ENCODE measurements at places on chromosomes 2 and 18.

GRCh38 chr2:147792966-147793617 is 51.7 kb upstream of the ACVR2A start:
- DNase-seq = no peak

GRCh38 chr2:219598308-219599078 is 836 bp downstream of the STK11IP start:
- no peak for DNase-seq

- DNase-seq = peak; percentile 20
Measured at GRCh38 chr2:238720232-238720672, 127.6 kb upstream of the TWIST2 start.

- DNase-seq = no peak
Measured at GRCh38 chr2:37471994-37472393, 127.6 kb downstream of the QPCT start.

DNA sequence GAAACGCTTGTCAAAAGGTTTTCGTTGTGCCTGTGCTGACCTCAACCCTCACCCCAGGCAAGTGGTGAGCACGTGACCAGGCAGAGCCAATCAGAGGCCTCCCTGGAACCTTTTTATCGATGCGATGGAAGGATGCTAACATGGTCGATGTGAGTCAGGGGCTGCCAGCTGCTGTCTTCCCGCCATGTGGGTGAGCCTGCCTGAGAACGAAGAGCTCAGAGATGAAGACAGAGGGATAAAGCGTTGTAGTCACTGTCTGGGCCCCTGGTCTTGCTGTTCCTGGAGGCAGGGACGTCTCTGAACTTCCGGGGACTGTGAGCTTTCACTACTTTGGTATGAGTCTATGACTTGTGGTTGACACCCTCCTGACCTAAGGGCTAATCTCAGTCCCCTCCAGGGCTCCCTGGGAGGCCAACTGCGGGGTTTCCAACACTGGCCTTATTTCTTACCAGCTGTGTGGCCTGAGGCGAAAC is 18.6 kb downstream of the DNMT3A start:
- DNase-seq = peak; percentile 54

DNA sequence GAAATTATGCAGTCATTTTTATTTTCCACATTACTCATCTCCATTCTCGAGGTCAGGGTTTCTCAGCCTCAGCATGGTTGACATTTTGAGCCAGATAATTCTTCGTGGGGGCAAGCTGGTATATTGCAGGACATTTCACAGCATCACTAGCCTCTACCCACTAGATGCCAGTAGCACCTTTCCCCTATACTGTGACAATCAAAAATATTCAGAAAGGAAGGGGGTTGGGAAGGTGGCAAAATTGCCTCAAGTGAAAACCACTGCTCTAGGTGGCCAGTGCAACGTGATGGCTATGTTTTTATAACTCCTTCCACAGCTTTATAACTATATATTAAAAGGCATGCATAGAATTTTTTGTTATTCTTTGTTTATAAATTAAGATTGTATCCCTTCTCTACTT is 294.5 kb downstream of the CNTNAP5 start:
- no peak for DNase-seq

GRCh38 chr2:1451422-1451821 is 38.2 kb downstream of the TPO start:
- DNase-seq = no peak

DNA sequence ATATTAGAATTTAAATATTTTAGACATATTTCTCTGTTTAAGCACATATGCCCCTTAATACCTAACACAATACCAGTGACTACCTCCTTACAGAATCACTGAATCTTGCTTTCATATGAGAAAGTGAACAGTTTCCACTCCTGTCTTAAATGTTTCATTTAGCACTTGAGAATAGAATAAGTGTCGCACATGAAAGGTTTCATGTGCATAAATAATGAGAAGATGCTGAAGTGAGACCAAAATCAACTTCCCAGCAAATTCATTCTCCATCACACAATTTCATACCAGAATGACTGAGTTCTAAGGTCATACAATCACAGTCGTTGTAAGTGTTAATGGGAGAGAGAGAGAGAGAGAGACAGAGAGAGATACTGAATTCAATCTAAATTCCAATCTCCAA is 51.2 kb downstream of the ATIC start:
- DNase-seq = no peak

- DNase-seq = no peak
Measured at GRCh38 chr2:207845202-207845864, 75.6 kb upstream of the FZD5 start.

DNA sequence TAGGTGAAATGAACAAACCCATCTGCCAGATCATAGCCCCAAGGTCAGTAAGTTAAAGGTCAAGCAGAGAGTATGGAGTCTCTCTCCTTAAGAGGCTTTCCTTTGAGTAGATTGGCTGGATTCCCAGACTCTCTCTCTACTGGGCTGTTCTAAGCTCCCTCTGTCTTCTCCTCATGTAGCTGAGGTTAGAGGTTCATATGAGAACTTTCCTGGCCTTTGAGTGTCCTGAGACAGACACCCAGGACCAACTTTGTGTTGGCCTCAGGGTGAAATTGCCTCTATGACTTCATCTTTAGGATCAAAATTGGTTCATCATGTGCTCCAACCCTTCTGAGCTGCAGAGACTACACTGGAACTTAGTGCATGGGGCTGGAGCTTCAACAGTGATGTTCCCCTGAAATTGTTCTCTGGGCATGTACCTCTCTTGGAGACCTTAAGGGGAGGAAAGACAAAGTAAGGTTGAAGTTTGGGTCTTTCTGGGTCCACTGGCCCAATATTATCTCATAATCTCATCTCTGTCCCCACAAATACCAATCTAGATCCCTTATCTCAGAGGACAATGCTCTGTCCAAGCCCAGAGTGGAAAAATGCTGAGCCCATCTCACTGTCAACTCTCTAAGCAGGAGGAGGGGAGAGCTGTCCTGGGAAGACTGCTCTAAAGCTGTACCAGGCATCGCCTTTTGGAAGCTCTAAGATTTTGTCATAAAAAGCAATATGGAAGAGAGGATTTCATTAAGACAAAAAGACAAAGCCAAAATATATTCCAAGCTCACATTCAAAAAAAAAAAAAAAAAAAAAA is 177.3 kb upstream of the ARL4C start:
- DNase-seq = no peak

- DNase-seq = no peak
Measured at GRCh38 chr18:24104486-24104885, 34.4 kb upstream of the CABYR start.

- no peak for DNase-seq
Measured at GRCh38 chr2:138428710-138429440, 72.7 kb upstream of the SPOPL start.

DNA sequence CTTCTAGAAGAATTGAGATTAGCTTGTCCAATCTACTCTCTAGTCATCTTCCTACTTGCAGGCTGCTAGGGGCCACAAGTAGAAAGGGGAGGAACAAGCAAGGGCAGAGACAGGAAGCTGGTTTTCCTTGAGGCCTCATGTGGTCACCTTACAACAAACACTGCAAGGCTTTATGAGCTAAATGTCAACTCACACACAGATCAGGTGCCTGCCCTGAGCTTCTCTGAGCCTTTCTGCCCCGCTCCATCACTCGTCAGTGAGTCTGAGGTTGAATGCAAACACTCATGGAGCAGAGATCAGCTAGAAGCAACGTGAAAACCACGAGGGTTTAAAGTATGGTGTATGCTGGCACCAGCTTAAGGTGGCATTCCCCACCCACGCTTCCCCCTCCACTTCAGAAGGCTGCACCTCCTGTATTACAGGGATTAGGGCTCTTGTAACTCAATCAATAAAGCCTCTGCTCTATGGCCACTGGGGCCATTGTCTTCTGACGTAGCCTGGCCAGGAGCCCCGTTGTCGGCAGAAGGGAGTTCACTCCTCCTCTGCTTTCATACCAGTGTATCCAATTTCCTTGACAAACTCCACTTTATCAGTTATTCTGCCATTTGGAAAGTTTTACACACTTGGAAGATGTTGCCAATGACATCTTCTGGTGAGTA is 5.4 kb upstream of the CRYGC start:
- no peak for DNase-seq

DNA sequence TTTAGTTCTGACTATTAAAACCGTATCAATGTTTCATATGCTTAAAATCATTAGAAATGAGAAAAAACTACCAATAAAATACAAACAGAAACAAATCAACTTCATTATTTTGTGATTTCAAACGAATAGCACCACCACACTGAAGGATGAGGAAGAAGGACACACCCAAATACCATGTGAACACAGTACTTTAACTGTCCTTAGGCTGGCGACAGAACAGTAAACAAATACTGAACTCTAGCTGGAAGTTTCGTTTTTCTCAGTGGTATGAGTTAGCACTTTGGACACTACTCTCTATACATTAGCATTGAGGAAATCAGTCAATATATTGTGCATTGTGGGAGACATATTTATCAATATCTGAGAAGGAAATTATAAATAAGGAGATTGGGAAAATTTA is 202.4 kb upstream of the AGAP1 start:
- DNase-seq = no peak

All from T-helper 1 cell (primary cell).